Activated effector memory CD4-positive, alpha-beta T cell treated with Interleukin-2 at 50 U/mL for 16 hours (primary cell): ENCODE measurements at places on chromosomes 4 and X.
A peak's percentile ranks its signal among the peaks of the same experiment; 100 is the strongest.

GRCh38 chr4:80263541-80264351 lies 2.7 kb upstream of the FGF5 start:
- DNase-seq, result no peak

- DNase-seq, result no peak
Observed at GRCh38 chrX:141814213-141814857, 23.8 kb upstream of the MAGEC3 start.

- DNase-seq, result peak; percentile 99
Observed at GRCh38 chrX:318739-319578, at the start of gene GTPBP6. Gene GTPBP6 (minus strand): TSS chrX:318796. CDS start chrX:318787, 9 bp downstream.

GRCh38 chrX:138765051-138765450 lies 53.5 kb upstream of the FGF13 start:
- DNase-seq, result no peak

DNA sequence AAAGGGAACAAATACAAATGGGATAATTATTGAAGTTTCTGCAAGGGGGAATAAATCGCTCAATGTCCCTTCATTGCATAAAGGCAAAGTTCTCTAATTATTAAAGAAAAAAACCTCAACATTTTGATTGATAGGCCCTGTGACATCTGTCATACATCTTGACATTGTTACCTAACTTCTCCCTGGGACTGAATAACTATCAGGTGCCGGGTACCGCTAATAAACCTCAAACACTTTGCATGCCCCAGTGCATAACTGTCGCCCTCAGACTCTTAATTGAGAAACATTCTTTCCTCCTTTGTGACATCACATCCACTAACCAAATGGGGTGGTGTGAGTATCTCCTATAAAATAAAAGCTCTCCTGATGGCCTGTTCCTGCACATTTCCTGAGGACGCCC lies at the start of gene ADAM29:
ADAM29 (plus strand) TSS at position 301 of the 400 bp plus-strand sequence. CDS start 57,168 bp downstream, outside the sequence.
- no peak for DNase-seq
